ENCODE measurements at places on chromosomes 3 and 15.

- no peak for DNase-seq
Observed at GRCh38 chr3:150898046-150898754, 7.0 kb downstream of the MINDY4B start.

DNA sequence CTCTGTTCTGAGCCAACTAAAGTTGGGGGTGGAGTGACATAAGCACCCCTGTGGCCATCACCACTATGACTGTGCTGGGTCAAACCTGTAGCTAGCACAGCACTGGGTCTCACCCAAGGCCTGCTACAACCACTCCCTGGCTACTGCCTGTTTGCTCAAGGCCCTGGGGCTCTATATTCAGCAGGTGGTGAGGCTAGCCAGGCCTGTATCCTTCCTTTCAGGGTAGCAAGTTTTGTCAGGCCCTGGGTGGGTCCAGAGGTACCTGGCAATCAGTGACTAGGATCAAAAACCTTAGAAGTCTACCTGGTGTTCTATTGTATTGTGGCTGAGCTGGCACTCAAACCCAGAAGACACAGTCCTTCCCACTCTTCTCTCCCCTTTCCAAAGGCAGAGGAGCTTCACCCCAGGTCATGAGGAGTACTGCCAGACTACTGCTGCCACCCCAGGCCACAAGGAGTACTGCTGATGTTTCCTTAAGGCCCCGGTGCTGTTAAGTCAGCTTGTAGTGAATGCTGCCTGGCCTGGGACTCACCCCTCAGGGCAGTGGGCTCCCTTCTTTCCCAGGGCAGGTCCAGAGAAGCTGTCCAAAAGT lies 170.8 kb downstream of the IGSF11 start:
- DNase-seq = no peak

DNA sequence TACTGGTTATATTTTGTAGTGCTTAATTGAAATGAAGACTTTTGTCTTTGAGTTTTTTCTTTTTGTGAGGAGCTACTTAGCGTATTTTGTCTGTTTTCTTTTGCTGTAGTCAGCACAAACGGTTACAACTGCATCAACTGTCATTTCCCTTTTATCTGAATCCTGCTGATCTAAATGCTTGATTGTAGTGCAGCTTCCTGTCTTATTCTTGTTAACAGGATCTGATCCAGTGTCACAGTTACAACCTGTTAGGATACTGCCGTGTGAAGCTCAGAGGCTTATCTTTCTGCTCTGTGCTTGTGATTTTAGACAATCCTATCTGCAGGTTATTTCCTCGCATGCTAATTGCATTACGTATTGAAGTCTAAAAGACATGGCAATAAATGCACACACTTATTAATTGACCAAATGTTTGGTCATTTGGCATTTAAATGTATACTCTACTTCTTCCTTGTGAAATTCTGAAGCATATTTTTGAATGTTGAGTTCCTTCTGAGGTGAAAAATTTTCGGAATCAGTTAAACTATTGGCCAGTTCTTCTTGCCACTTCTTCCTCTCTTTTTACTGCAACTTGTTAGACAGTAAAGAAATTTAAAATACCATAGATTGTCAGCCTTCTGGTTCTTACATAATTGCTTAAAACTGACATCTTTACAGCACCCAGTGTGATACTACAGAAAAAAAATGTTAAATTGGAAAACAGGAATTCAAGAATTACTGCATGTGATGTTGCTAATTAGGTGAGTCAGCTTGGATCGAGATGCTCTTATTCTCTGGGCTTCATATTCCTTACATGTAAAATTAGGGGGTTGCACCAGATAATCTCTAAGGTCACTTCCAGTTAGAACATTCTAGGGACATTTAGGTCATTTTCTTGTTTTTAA lies 168.2 kb downstream of the MBNL1 start:
- peak; percentile 38 for DNase-seq

GRCh38 chr3:122102191-122102935 lies 47.2 kb downstream of the CD86 start:
- no peak for DNase-seq

- DNase-seq = no peak
Observed at GRCh38 chr15:43915631-43916325, 89.0 kb downstream of the WDR76 start.

DNA sequence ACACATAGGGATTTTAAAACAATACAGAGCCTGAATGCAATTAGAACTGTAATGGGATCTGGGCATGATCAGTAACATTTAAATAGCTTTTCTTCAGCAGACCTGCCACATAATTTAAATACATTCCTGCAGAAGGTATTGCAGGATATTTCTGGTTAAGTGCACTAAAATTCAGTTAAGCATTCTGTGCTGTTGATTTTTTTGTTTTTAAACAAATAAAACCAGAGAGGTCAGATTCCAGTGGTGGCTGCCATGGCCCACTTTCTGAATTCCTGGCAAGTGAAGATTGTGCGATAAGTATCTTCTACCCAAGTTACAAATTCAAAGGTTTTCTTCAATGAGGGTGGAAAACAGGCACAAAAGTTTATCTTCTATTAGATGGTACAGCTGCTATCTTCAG lies 98.7 kb downstream of the RAP2B start:
- DNase-seq = no peak

DNA sequence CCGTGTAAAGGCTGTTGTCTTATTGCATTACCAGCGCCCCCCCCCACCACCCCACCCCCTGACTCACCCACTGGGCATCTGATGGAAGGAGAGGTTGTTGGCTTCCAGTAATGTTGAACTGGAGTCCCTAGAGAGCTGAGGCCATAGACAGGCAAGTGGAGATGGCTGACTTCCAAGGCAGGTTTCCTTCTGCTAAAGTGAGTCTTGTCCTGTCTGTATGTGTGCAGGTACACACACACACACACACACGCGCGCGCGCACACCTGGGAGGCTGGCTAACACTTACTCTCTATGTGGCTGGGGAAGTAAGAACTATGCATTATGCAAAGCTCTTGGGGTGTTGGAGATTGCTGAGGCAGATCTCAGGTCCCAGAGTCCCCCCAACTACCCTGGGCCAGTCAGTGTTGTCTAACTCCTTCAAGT lies 1.6 kb upstream of the KY start:
- peak; percentile 90 for DNase-seq

DNA sequence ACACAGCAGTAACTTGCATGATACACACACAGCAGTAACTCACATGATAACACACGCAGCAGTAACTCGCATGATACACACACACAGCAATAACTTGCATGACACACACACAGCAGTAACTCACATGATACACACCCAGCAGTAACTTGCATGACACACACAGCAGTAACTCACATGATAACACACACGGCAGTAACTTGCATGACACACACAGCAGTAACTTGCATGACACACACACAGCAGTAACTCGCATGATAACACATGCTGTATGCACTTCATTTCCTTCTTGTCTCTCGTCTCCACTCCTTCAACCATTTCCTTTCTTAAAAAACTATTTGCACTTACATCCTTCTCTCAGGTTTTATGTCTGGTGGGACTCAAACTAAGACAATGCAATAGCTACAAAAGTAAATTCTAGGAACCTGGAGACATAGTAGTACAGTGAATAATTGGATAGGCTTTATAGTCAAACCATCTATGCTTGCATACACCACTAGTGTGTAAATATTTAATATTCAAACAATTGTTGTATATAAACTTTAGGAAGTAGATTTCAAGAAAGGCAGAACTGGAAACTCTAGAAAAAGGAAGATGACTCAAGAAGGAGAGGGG lies 130.8 kb downstream of the UACA start:
- no peak for DNase-seq

- no peak for DNase-seq
Observed at GRCh38 chr3:129507181-129507831, 21.1 kb upstream of the RHO start.

DNA sequence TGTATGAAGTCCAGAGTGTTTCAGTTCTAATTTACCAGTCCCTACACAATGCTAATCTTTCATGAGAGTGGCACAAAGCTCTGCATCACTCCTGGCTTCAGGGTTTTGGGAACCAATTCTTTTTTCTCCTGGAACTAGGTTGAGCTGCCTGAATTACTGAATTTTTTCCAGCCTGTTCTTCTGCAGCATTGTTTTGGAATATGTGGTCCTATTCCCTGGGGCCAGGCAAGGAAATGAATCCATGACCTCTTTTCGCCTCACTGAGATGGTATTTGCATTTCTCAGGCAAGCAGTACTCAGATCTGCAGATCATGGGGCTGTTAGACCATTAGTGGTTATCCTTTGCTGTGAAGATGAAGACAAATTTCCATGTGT lies 25.6 kb upstream of the GPR171 start:
- peak; percentile 85 for DNase-seq

- DNase-seq = no peak
Observed at GRCh38 chr15:100349321-100349695, 7.5 kb upstream of the ADAMTS17 start.

- DNase-seq = peak; percentile 90
Observed at GRCh38 chr15:63501256-63502089, 2.9 kb upstream of the USP3 start.

DNA sequence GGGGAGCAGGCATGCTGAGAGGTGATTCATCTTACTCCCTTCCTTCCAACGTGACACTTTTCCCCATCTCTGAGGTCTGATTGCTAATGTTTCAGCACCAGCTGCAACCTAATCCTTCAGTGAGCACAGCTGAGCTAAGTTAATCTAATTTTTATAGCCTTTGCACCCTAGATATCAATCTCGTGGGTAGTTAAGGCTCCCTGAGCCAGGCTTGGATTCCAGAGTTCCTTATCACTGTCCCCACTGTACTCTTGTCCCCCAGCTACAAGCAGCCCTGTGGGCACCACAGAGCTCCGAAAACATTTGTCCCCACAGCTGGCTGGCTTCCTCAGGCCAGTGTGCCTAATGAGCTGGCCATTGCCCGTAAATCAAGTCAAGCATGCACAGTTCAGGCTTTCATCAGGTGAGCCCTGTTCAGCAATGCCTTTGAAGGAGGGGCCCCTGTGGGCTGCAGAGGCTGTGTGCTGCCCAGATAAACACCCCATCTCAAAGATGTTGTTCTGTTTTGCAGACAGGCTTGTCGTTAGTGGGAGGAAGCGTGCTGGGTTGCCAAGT lies 376.9 kb upstream of the RASGRP1 start:
- DNase-seq = no peak

DNA sequence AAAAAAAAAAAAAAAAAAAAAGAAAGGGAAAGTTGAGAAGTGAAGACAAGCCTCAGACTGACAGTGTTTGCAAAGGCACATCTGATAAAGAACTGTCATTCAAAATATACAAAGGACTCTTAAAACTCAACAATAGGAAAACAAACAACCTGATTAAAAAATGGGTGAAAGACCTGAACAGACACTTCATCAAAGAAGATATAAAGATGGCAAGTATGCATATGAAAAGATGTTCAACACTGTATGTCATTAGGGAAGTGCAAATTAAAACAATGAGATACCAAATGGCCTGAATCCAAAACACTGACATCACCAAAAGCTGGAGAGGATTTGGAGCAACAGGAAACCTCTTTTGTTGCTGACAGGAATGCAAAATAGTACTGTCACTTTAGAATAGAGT lies 48.6 kb downstream of the MCCC1 start:
- no peak for DNase-seq

DNA sequence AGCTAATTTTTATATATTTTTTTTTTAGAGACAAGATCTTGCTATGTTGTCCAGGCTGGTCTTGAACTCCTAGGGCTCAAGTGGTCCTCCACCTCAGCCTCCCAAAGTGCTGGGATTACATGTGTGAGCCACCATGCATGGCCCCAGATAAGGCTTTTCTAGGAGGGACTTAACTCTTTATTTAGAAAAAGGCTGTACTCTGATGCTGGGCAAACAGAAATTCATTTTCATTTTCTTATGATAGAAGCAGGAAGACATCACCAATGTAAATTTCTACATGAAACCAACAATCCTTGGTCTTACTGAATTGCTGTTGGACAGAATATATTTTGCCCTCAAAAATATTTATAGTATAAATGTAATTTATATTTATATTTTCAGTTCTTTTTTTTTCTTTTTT lies 9.6 kb downstream of the NIPA1 start:
- DNase-seq = no peak

GRCh38 chr3:20256144-20256543 lies 70.1 kb upstream of the SGO1 start:
- DNase-seq = no peak

GRCh38 chr15:50315814-50316630 lies 39.0 kb downstream of the GABPB1 start:
- DNase-seq = peak; percentile 47

DNA sequence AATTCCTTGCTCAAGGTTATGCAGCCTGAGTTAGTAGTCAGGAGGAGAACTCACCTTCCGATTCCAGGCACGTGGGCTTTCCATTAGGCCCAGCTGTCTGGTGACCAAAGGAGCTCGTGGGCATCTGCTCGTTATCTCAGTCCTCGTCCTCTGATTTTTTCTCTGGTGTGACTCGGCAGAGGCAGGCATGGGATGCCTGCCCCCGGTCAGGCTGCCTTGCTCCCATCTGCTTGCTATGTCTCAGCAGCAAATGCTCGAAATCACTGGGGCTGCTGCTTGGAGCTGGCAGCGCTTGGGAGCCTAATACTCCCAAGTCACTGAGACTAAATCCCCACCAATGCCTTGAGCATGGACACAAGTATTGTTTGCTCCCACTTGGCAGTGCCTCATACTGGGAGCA lies 84.5 kb upstream of the NMNAT3 start:
- no peak for DNase-seq

- no peak for DNase-seq
Observed at GRCh38 chr3:123376451-123377242, 72.2 kb downstream of the ADCY5 start.

DNA sequence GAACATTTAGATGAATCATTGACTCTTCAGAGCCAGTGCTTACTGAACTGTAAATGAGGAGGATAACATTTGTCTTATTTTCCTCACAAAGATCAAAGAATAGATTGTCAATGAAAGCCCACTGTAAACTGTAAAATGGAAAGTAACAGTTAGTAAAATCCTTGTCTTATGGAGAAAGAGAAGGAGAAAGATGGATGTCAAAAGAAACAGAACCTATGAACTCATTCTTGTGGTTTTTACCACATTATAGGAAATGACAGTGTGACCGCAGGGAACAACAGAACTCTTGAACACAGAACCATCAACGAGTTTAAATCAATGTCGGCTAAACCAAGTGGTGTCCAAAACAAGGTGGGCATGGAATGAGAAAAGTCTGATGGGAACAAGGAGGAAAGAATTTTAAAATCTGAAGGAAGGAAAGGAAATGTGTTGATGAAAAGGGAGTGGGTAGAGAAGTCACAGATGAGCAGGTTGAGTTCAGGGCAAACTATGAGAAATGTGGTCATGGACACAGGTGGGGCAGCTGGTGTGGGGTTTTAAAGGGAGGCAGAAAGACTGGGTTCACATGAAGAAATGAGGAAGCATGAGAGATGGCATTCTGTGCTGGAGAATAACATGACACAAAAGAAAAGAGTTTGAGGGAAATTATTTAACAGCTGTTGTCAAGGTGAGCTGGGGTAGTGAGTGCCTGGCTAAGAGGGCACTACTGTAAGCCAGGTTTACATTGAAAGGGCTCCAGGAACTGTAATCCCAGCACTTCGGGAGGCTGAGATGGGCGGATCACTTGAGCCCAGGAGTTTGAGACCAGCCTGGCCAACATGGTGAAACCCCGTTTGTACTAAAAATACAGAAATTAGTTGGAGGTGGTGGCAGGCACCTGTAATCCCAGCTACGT lies 42.4 kb upstream of the ETV5 start:
- DNase-seq = no peak

- peak; percentile 54 for DNase-seq
Observed at GRCh38 chr3:34016925-34017587, 218.6 kb downstream of the PDCD6IP start.

- DNase-seq = no peak
Observed at GRCh38 chr3:103105206-103105605, 670.4 kb downstream of the ZPLD1 start.

GRCh38 chr3:45887285-45887684 lies 942 bp downstream of the CCR9 start:
- no peak for DNase-seq

All from fibroblast of skin of scalp (primary cell).